Mammary epithelial cell (primary cell): ENCODE measurements at places on chromosomes 11 and 22. TPM values are rescaled to one million over a fixed set of nuclear protein-coding genes. Genes with fewer than 3 reads are reported as not detected.

GRCh38 chr11:33703788-33704187, 3.2 kb upstream of the C11orf91 start:
- DNase-seq, result peak; percentile 76

DNA sequence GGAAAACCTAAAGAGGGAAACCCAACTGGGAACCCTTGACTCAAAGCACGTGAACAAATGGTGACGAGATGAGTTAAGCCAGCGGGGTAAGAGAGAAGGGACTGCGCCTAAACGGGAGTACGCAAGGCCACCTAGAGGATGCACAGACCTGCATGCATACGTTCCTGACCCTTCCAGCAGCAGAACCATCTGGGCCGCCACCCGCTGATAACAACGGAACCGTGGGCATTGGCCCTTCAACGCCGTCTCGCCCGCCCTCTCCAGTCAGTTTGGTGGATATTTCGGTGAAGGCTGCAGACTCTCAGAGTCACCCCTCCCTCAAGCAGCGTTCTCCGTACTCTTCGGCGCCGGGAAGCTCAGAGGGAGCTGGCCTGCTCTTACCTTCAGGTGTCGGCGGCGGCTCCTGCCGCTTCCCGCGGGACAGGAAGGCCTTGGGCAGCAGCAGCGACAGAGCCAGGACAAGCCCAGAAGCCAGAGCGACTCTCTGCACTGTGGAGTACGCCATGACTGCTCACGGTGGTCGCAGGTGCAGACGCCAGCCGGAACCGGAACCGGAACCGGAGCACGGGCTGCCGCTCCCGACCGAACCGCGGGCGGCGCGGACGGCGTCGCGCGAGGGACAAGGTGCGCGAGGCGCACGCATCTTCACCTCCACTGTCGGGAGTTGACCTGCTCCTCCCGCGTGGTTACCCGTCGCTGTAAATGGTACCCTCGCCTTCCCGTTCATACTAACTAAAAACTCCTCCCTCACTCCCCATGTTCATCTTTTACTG, at the start of gene RIC3:
RIC3 (minus strand) TSS at position 541 of the 773 bp plus-strand sequence; CDS start at position 505, 36 bp downstream.
- peak; percentile 44 for DNase-seq

PTGDR2 gene
- total RNA-seq, result not detected

SERPING1 gene
- total RNA-seq, result 9.7 and 14.4 TPM in 2 replicates

GRCh38 chr22:35883031-35883620, 145.5 kb downstream of the RBFOX2 start:
- DNase-seq, result peak; percentile 68

- DNase-seq, result no peak
These were observed 14.4 kb downstream of the DNAJB13 start for GRCh38 chr11:73965076-73965763.

DNA sequence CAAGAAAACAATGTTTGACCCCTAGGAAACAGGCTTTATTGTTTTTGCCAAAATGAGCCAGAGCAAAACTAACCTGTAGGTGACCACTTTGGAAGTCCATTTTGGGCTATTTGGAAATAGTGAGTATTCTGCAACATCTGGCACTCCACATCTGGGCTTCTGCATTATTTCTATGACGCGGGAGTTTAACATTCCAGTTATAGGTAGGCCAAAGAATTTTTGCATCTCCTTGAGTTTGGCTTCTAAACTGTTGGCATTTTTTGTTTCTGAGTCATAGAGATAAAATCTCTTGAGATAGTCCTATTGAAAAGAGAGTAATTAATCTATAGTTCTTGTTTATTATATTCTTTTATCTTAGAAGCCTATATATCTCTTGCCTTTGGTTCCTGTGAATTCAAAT, 2.9 kb downstream of the MMP7 start:
- DNase-seq, result no peak

OR5P2 gene
- total RNA-seq, result 11.3 TPM

DNA sequence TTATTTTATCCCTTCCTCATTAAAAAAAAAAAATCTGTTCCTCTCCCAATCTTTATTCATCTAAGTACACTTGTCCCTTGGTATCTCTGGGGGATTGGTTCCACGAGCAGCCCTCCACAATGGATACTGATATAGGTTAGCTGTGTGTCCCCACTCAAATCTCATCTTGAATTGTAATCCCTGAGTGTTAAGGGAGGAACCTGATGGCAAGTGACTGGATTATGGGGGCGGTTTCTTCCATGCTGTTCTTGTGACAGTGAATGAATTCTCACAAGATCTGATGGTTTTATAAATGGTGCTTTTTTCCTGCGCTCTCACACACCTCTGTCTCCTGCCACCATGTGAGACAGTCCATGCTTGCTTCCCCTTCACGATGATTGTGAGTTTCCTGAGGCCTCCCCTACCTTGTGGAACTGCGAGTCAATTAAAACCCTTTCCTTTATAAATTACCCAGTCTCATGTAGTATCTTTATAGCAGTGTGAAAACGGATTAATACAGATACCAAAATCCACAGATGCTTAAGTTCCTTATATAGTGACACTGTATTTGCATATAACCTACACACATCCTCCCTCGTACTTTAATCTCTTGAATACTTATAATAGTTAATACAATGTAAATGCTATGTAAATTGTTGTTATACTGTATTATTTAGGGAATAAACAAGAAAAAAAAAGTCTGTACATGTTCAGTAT, 62.0 kb downstream of the PACS1 start:
- no peak for DNase-seq

CLDN5 gene
- total RNA-seq, result not detected

DNA sequence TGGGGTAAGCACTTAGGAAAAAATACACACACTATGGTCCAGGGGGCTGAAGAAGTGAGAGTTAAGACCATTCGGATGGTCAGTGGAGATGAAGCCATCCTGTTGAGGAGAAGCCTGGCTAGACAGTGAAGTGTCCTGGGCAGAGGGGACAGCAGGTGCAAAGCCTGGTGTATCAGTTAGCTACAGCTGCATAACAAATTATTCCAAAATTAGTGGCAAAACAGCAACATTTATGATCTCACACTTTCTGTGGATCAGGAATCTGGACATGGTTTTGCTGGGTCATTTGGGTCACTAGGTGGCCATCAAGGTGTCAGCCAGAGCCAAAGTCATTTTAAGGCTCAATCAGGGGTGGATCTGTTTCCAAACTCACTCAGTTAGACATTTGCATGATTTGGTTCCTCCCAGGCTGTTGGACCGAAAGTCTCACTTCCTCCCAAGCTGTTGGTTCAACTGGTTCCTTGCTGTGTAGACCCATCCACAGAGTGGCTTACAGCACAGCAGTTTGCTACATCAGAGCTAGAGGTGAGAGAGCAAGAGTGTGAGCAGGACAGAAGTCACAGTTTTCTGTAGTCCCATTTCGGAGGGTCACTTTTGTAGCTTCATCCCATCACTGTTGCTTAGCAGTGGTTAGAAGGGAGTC, 80.1 kb upstream of the ALX4 start:
- DNase-seq, result no peak
